ENCODE measurements at places on chromosomes 3 and 15. TPM values are rescaled to one million over a fixed set of nuclear protein-coding genes. Genes with fewer than 3 reads are reported as not detected.

DNA sequence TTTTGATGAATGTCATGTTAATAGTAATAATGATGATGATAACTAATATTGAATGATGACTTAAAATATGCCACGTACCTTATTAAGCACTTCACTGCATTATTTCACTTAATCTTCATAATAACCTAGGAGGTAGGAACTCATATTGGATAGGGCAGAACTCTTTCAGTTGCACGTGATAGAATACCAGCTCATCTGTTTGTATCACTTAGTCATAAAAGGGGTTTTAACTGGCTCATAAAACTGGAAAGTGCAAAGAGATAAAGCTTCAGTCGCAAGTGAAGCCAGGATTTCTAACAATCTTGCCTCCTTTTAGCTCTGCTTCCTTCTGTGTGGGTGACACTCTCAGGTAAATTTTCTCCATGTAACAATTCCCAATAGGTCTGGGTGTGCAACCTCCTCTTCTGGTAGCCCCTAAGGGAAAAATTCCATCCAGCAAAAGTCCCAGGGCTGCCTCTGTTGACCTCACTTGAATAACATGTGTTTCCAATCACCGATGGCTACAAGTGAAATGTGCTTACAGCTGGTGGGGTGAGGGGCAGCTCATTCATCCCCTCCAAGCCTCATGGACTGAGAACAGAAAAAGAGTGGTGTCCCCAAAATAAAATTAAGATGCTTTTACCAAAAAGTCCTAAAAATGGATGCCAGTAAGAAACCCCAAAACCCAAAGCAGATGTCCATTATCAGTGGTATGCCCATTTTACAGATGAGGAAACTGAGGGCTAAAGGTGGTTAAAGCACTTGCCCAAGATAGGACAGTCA, 9.3 kb downstream of the GXYLT2 start:
- no peaks in the 10 kb centered on the region for H3K27me3 ChIP-seq
- no peaks in the 10 kb centered on the region for H3K36me3 ChIP-seq
- H3K4me3 ChIP-seq: no peak overlapping the region
- peak; percentile 41 for DNase-seq
- H3K27ac ChIP-seq: no peak overlapping the region

DNA sequence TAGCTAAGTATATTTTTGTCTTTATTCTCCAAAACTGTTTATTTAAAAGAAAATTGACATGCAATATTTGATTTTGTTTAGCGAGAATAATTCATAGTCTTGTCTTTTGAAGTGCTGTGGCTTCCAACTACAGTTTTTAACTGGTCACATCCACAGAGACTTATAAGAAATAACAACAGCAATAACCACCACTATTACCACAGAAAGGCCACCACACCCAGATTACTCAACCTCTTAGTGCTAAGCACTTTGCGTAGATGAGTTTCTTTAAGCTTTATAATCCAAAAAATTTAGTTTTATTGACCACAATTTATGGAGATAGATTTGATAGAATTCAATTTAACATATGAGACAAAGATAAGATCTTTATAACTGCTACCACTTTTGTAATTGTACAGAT, 468.4 kb upstream of the UBE2E2 start:
- no peaks in the 10 kb centered on the region for H3K36me3 ChIP-seq
- no peak overlapping the region for H3K27ac ChIP-seq
- DNase-seq: no peak
- no peaks in the 10 kb centered on the region for H3K4me1 ChIP-seq
- H3K4me3 ChIP-seq: no peak overlapping the region

The ZNF80 gene
- not detected for polyA plus RNA-seq

DNA sequence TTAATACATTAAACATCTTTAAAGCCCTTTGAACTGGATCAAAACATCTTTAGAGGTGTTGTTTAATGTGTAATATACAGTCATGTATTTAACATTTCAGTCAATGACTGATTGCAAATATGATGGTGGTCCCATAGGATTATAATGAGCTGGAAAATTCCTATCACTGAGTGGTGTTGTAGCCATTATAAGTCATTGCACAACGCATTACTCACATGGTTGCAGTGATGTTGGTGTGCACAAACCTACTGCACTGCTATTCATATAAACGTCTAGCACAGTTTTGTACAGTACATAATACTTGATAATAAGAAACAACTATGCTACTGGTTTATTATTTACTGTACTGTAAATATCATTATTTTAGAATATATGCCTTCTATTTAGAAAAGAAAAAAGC, 75.6 kb downstream of the DTWD1 start:
- no peak overlapping the region for H3K4me3 ChIP-seq
- DNase-seq: no peak
- H3K4me1 ChIP-seq: no peaks in the 10 kb centered on the region
- no peaks in the 10 kb centered on the region for H3K36me3 ChIP-seq
- H3K27ac ChIP-seq: no peak overlapping the region
- H3K27me3 ChIP-seq: no peaks in the 10 kb centered on the region

The MORC1 gene
- not detected for polyA plus RNA-seq

DNA sequence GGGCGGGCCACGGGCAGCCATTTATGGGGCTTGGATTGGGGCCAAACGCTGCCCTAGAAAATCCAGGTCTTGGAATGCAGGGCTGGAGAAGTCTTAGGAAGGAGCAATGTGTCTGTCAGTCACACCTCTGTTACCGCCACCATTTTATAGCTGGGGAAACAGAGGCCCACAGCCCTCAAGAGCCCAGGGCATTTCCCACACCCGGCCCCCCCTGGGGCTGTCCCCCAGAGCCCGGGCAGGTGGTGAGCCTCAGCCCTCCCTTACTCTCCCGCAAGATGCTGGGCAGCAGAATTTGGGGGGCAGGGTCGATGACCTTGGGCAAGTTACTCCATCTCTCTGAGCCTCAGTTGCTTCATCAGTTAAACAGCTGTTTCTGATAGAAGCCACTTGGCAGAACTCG, 508.2 kb downstream of the SHQ1 start:
- H3K4me3 ChIP-seq: no peak overlapping the region
- no peaks in the 10 kb centered on the region for H3K36me3 ChIP-seq
- H3K27ac ChIP-seq: no peak overlapping the region
- no peaks in the 10 kb centered on the region for H3K27me3 ChIP-seq

DNA sequence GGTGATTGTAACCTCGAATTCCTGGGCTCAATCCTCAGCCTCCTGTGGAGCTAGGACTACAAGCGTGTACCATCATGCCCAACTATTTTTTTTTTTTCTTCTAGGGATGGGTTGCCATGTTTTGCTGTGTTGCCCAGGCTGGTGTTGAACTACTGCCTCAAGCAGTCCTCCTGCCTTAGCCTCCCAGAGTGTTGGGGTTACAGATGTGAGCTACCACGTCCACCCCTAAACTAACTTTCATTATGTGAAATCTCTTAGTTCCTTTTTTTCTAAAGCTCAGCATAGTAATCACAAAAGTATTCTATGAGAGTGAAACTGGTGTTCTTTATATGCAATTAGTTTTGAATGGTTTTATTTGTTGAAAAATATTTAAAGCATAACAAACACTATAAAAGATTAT, 92.1 kb downstream of the XRN1 start:
- H3K27ac ChIP-seq: no peak overlapping the region
- peaks cover 42% of the 10 kb centered on the region for H3K36me3 ChIP-seq
- H3K4me1 ChIP-seq: no peaks in the 10 kb centered on the region

GRCh38 chr3:66031102-66031698, 7.5 kb downstream of the MAGI1 start:
- DNase-seq: no peak
- peaks cover 4% of the 10 kb centered on the region for H3K4me1 ChIP-seq
- no peak overlapping the region for H3K27ac ChIP-seq
- no peaks in the 10 kb centered on the region for H3K27me3 ChIP-seq

GRCh38 chr3:115553796-115554486, 69.4 kb upstream of the GAP43 start:
- H3K36me3 ChIP-seq: no peaks in the 10 kb centered on the region
- peak overlapping the region; percentile 95 for H3K27ac ChIP-seq
- 0 out of 2 replicates have a peak, but pooled peaks cover 8% of the 10 kb centered on the region for H3K4me1 ChIP-seq
- no peak overlapping the region for H3K4me3 ChIP-seq
- DNase-seq: no peak
- H3K27me3 ChIP-seq: no peaks in the 10 kb centered on the region

The TCF12 gene
- polyA plus RNA-seq: 50.6 TPM

GRCh38 chr3:172313671-172314070, 134.6 kb downstream of the GHSR start:
- H3K4me3 ChIP-seq: no peak overlapping the region
- H3K27me3 ChIP-seq: no peaks in the 10 kb centered on the region
- DNase-seq: no peak
- H3K36me3 ChIP-seq: peaks cover 51% of the 10 kb centered on the region

DNA sequence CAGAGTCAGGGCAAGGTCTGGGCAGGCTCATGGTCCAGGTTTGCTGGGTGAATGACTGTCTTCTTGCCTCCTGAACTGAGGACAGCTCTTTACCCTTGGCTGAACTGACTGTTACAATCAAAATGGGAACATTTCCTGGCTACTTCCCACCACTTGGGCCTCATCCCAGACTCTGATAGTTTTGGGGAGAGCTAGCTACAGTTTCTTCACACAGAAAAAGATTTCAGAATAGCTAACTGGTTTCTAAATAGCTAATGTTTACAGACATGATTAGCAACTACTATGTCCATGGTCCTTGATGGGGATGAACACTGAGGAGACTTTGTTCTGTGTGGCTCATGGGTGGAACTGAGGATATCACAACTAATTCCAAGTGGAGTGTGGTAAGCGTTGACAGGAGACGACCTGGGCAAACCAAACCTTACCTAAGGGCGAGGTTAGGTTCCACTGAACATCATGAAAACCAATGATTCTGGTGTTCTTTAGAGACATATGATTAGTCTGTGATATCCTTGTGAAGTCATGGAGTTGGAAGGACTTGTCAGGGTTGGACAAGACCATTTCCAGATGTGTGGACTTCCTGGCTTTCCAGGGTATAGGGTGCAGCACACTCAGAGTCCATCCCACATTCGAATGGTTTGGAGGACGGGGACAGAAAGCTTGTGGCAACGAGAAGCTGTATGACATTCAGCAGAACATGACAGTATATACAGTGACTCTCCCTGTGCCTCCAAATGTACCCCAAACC, 7.3 kb downstream of the ALPK3 start:
- H3K27ac ChIP-seq: no peak overlapping the region
- H3K4me1 ChIP-seq: peaks cover 57% of the 10 kb centered on the region
- H3K4me3 ChIP-seq: no peak overlapping the region
- H3K27me3 ChIP-seq: no peaks in the 10 kb centered on the region
- H3K36me3 ChIP-seq: no peaks in the 10 kb centered on the region
- no peak for DNase-seq

DNA sequence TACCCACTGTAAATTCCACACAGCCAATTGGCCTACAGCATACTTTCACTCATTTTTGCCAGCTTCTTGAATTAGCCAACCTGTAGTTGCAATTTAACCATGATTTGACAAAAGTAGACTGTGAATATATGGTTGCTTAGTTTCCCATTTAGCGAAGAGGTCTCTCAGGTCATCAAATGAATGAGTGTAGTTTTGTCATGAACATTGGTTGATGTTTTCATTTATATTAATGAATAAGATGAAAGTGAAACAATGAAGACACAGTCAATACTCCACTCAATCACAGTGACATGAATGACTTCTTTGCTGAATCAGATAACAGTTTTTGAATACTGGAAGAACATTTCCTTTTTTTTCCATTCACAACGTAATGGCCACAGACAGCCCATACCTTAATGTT, 15.3 kb upstream of the FAM3D start:
- no peak for DNase-seq
- H3K27ac ChIP-seq: no peak overlapping the region
- no peaks in the 10 kb centered on the region for H3K4me1 ChIP-seq
- no peaks in the 10 kb centered on the region for H3K27me3 ChIP-seq

DNA sequence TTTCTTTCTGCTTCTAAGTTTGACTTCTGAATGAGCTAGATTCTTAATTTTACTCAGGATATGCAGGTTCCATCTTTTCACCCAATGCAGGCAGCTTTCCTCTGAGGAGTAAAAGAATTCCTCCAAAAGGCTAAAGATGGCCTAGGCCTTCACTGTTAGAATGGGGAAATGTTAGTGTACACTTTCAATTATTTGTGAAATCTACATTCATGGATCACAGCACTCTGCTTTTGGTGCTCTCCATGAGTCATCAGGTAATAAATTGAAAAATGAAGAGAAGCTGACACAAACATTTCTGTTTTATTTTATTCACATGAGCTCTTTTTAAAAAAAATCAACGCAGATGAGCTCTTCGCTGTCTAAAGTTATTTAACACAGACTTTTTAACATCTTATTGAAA, 502.5 kb upstream of the GOLIM4 start:
- no peaks in the 10 kb centered on the region for H3K4me1 ChIP-seq
- H3K27me3 ChIP-seq: no peaks in the 10 kb centered on the region
- H3K4me3 ChIP-seq: no peak overlapping the region
- H3K36me3 ChIP-seq: no peaks in the 10 kb centered on the region
- DNase-seq: no peak
- no peak overlapping the region for H3K27ac ChIP-seq

DNA sequence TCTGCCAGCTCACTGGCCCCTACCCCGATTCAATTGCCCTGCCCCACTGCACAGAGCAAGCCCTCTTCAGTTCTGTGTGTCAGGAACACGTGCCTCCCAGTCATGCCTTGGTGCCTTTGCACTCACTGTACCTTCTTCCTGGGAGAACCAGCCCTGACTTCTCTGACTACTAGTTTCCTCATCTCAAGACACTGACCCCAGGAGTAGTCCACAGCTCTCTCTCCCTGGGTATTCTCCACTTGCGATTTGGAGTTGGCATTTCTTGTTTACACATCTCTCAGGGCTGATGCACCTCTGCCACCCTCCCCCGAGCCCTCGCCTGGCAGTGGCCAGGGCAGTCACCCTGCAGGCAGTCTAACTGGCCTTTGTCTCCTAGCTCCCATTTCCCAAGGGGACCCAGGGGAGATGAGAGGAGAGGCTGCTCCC, 5.7 kb downstream of the CISH start:
- no peaks in the 10 kb centered on the region for H3K27me3 ChIP-seq
- no peak overlapping the region for H3K4me3 ChIP-seq
- DNase-seq: no peak
- no peak overlapping the region for H3K27ac ChIP-seq
- peaks cover 43% of the 10 kb centered on the region for H3K4me1 ChIP-seq

- H3K4me3 ChIP-seq: no peak overlapping the region
- H3K4me1 ChIP-seq: no peaks in the 10 kb centered on the region
- H3K36me3 ChIP-seq: no peaks in the 10 kb centered on the region
- no peak for DNase-seq
Observed at GRCh38 chr15:26571346-26571745, 201.5 kb downstream of the GABRB3 start.

DNA sequence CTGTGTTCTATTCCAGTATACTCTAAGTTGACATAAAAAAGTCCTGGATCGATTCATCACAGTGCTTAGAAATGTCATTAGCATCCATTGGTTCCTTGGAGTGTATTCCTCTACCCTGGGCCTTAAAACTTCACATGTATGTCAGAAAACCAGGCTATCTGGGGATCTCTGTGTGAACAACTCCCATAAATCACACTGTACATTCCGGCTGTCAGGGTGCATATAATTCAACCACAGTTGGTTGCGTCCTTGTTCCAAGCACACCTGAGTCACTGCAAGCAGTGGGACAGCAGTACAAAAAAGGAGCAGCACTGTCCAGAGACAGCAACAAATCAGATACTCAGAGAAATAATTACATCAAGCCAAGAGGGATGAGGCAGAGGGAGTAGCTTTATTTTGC, 52.4 kb downstream of the PDZRN3 start:
- no peak overlapping the region for H3K27ac ChIP-seq
- peaks cover 10% of the 10 kb centered on the region for H3K36me3 ChIP-seq
- H3K4me1 ChIP-seq: peaks cover 22% of the 10 kb centered on the region
- no peak for DNase-seq

GRCh38 chr3:32951410-32951811, at the start of gene CCR4:
Gene CCR4, plus strand, starts transcription at chr3:32951644. Its CDS starts 1,779 bp downstream, at chr3:32953423.
- DNase-seq: no peak
- no peaks in the 10 kb centered on the region for H3K27me3 ChIP-seq
- no peak within 1 kb of the TSS for H3K27ac ChIP-seq
- H3K4me3 ChIP-seq: no peak within 1 kb of the TSS
- no peaks in the 10 kb centered on the region for H3K4me1 ChIP-seq

Data from SK-N-SH (cell line).